ENCODE measurements at places on chromosomes 16 and 17.

DNA sequence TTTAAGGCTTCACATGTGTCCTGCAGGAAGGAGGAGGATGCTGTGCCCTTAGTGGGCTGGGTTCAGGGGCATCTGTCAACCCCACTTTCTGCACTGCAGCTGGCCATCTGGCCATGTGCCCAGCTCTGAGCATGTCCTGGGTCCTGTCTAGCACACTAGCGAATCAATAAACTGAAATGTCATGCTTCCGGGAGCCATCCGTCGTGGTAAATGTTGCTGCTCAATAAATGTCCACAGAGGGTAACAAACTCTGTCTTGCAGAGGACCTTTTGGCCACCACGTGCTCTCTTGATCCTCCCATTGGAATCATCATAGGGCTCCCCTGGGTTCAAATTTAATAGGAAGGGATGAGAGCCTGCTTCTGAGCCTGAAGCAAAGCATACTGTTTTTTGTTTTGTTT is 168.6 kb upstream of the PIRT start:
- no peak for DNase-seq

DNA sequence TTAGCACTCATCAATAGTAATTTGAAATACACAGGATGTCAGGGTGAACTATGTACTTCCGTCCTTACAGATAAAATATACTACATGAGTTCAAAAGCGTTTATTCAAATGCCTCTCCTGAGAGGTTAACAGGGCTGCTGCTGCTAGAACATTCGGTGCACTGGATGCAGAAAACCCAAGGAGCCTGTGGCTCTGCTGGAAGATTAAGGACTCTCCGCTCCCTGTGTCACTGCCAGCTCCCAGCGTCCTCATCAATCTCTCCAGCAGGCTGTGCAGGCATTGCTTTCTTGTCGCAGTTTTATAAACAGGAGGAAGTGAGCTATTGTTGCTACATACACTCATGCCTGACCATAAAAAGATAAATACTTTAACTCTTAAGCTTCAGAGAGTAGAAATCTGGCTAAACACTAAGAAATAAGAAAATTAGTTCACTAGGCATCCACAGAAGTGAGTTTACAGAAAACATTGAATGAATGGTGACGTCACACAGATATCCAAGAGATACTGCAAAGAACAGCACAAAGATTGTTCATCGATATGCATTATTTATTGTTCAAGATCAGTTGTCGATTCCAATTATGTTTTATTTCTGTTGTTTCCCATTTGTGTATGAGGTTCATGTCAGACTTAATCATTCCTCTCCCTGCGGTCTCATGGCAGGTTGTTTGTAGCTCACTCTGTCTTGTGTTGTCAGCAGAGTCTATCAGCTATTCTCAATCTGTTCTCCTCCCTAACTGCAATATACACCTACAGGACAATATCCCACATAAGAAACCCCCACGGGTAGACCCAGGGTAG is 127.9 kb upstream of the MON1B start:
- no peak for DNase-seq

GRCh38 chr17:4806456-4806776 is 536 bp upstream of the PLD2 start:
- no peak for DNase-seq

DNA sequence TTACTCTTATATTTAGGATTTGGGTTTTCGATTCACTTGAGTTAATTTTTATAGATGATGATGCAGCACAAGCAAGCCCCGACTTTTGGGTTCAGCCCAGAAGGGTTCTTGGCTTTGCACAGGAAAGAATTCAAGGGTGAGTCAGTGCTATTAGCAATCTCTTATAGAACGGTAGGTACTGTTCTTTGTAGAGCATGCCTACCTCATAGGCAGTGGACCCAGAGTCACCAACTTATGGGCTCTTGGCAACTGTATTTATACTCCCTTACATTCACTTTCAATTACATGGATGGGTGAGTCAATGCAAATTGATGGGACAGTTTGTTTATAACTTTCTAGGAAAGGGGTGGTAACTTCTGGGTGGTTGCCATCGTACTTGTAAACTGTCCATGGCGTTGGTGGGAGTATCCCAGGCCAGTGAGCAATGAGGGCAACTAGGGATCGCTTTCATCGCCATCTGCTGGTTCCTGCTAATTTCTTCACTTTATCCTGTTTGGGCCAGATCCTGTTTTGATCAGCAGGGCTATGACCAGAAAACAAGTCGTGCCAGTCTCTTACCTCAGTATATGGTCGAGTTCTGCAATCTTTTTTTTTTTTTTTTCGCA is 362.6 kb downstream of the CNTNAP4 start:
- DNase-seq = no peak

Measured in NCI-H1105 (cell line).